Stimulated activated CD4-positive, alpha-beta T cell treated with anti-CD3 and anti-CD28 coated beads, Interleukin-4, amount 100 ng/mL, for 4 hours (primary cell): ENCODE measurements at places on chromosomes 11 and 22.

DNA sequence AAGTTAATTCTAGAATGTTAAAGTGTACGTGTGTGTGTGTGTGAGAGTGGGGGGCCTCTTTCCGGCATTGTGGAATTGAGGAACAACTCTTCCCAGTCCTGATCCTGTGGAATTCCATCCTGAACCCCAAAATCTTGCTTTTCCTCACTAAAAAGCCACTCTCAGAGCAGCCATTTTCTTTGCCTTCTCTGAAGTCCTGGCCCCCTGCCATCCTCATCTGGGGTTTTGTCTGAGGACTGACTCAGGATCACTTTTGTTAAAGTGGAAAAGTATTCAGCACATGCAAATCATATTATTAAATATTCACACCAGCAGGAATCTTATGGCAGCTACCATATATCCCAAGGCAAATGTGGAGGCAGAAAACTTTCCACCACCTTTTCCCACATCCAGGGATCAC, 3.8 kb downstream of the SCN4B start:
- no peak for DNase-seq

- DNase-seq: no peak
Measured at GRCh38 chr11:94664346-94664745, 97.2 kb downstream of the PIWIL4 start.

DNA sequence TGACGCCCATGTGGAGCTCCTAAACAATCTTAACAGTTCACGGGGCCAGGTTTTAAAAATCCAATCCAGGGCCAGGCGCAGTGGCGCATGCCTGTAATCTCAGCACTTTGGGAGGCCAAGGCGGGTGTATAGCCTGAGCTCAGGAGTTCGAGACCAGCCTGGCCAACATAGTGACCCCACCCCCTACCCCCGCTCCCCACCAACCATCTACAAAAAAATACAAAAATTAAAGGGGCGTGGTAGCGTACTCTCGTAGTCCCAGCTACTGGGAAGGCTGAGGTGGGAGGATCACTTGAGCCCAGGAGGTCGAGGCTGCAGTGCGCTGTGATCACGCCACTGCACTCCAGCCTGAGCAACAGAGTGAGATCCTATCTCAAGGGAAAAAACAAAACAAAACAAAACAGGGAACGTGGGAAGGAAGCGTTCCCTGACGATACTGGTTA, 689 bp upstream of the SART1 start:
- no peak for DNase-seq

DNA sequence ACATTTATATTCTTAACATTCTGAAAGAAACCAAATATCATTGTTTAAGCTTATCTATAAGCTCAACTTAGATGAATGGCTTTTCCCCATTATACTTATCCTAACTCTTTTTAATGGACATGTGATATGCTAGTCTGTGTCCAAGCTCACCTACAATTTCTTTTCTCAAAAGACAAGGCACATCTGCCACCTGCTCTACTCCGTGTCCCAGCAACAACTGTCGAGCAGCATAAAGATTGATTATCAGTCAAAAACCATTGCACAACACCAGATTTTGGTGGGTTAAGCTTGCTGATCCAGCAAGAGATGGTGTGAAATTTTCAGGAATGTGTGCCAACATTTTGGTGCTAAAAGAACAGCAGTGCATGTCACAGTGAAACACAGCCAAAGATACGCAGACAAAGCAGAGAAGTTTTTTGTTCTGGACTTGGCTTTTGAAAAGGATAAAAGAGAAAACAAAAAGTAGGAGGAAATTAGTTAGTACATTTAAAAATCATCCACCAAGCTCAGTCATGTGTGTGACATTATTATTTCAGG, 65.8 kb downstream of the DCDC1 start:
- no peak for DNase-seq

- DNase-seq: no peak
Measured at GRCh38 chr11:123702139-123702538, 39.3 kb downstream of the ZNF202 start.

- DNase-seq: no peak
Measured at GRCh38 chr22:42389143-42389542, 43.1 kb downstream of the NFAM1 start.

- no peak for DNase-seq
Measured at GRCh38 chr11:21053466-21053865, 384.1 kb downstream of the NELL1 start.

DNA sequence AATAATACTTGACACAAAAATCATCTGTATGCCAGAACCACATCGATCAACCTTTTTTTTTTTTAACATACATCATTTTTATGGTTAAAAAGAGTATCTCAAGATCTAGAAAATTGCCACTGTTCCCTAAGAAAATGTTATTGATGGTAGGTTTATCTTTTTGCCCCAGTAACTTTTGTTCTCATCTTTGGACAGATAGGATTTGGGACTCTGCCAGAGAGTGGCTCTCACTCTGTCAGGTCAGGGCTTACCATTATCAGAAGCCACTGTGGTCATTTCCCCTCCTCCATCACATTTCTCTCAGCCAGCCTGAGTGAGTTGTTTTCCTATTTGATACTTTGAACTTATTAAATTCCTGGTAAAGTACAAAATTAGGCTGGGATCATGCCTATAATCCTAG, 47.9 kb upstream of the YWHAH start:
- DNase-seq: no peak

GRCh38 chr11:44301564-44302271, 8.2 kb downstream of the ALX4 start:
- no peak for DNase-seq

GRCh38 chr11:113105592-113105991, 144.4 kb downstream of the NCAM1 start:
- DNase-seq: no peak

DNA sequence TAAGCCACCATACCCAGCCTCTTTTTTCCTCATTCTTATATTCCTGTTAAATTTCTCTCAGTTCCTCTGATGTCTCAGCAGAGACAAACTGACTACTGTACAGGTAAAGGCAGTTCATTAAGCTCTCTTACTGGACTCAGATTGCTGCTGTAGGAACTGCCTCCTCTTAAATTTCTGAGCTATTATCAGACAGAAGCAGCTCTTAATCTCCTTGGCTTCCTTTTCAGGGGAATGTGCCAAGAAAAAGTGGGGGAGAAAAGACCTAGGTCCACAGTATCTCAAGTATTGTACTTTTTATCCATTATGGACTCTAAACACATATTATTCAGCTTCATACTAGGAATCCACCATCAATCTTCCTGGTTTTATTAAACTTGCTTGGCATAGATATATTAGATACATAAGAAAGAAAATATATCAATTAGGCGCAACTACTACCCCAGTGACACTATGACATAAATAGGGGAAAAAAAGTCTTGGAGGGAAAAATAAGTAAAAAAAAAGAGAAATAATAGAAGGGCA, 26.1 kb downstream of the MRTFA start:
- DNase-seq: no peak

- no peak for DNase-seq
Measured at GRCh38 chr22:17964156-17964555, 60.2 kb downstream of the MICAL3 start.

DNA sequence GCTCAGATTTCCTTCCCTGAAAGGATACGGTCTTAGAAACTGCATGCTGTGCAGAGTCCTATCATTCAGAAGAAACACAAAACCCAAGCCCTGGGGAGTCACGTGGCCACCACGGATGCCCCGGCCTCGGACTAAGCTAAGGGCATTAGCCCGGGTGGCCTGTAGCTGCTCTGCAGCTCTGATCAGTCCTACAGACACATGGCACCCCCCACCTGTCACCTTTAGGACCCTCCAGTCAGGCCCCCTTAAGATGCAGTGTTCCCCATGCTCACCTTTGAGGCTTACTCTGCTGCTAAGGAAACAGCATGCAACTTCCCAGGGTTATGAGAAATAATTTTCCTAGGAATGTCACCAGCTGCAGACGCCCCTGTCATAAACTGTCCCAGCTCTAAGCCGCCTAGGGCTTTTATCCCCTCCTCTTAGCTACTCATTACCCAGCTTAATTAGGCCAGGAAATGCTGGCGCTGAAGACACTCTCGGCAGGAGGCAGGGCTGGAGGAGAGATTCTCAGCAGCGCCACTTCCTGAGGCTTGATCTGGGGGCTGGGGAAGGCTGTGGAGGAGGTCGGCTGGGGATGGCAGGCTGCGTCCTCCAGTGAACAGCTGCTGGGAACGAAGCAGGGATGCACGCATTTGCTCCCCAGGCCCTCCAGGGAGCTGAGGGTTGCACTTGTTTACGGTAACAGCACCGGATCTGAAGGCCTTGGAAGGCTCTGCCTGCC, 47.2 kb upstream of the ADA2 start:
- DNase-seq: no peak

DNA sequence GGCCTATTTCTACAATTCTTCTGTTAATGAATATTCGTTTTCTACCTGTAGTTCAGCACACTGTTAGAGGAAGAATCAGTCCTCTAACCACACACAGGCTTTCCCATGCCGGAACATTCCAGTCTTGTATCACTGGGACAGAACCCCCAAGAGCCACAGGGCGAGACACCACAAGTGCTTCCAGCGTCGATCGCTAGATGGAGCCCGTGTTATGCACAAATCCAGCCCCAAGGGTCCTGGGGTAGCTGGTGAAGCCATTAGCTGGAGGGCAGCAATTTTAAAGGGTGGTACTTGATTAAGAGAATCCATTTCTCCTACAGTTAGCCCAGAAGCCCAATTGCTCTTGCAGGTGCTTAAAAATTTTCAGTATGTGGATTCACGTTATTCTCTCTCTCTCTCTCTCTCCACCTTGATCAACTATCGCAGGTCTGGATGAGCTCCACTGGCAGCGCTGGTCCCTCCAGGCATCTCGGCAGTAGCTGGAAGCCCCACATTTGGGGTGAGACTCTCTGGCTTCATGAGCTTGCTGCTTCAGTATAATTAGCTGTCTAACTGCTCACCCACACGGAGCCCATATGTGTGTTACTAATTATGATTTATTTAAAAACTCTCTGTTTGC, 148.2 kb upstream of the SNX19 start:
- DNase-seq: no peak

DNA sequence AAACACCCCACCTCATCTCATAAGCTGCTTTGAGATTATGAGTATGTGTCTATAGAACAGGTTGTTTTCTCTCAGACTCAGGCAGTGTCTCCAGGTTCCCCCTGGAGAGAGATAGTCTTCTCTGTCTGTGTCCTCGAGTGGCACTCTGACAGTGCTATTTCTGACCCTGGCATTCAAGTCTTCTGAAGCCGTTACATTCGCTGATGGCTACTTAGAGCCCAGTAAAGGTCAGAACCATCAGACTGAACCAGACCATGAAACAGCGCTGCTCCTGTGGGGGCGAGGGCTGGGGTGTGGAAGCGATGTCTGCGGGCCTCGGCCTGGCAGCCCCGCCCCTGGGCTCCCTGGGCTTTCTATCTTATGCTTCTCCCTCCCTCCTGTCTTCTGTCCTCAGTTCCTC, 23.5 kb downstream of the SHISA8 start:
- no peak for DNase-seq

DNA sequence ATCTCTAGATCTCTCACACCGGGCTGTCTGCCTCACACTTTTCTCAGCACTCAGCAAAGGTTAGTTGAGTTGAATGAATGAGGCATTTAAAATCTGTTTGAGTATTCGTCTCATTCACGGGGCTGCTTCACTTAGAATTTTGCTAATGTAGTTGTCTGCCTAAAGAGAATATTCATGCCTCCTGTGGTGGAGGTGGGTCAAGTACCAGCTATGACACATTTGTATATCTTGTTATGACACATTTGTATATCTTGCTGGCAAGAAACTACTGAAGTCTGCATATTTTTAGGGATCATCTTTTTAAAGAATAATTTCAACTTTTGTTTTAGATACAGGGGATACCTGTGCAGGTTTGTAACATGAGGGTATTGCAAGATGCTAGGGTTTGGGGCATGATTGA, 43.1 kb downstream of the LDLRAD3 start:
- no peak for DNase-seq

DNA sequence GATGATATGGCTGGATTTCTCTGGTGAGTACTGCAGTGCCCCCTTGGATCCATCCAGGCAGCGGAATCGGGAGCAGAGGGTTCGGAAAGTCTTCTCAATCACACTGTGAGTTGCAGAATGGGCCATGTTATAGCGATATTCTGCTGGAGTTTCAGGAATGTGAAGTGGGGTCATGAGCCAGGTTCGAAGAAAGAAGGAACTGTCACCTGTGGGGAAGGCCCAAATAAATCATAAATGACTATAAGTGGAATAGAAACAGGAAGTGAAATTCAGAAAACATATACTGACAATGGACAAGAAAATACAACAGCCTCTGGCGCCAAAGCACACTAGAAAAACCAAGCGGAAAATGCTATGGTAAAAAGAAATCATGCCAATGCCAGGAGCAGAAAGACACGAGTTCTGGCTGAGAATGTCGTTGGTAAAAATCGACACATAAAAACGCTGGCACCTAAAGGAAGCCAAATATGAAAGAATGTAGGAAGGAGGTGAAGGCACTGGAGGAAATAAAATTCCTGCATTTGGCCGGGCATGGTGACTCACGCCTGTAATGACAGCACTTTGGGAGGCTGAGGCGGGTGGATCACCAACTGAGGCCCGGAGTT, 10.0 kb upstream of the AMBRA1 start:
- DNase-seq: no peak

- no peak for DNase-seq
Measured at GRCh38 chr22:27882507-27883290, 36.4 kb downstream of the PITPNB start.

DNA sequence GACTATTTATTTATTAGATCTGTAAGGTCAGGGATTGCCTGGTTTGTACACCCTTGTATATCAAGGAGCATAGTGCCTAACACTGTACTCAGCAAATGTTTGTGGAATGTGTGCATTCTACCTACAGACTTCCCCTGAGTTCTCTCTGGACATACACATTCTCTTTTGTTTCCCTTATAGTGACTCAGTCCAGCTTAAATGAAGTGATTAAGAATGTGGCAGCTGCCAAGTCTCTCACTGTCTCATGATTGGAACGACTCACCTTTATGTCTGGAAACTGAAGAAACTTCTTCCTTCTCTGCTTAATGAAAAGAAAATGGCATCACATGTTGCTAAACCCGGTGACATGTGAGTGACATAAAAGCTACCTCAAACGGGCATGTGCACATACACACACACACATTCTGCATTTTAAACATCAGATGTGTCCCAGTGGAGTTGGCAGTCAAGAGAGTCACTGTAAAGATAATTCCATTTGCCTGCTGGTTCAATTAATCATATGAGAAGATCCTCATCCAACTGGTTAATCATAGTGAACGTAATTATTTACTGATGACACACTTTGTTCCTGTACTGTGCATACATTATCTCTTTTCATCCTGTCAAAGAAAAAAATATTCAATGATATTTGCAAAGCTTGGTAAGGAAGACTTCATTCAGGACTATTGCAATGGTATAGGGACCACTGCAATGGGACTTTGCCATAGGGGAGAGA, 42.8 kb downstream of the GLYAT start:
- no peak for DNase-seq

DNA sequence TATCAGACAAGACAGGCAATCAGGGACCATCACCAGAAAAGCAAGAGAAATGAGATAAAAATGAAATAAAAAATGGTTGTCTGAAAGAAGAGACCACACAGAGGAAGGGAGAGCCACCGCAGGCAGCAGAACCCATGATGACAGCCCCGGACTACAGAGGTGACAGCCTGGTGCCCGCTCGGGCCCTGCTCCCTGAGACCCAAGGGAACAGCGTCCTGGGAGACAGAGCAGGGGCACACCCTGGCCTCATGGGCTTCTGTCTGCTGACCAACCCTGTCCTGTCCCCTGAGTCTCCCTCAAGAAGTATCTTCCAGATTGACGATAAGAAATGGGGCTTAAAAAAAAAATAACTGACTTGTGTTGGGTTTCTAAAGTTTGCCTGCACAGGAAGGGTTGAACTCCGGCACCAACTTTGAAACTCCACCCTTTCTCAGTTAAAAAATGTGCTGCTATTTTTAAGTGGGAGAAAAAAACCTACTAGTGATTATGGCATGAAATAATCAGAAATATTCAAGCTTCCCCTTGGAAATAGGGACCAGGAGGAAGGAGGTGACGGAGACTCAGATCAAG, 70.1 kb upstream of the TTLL12 start:
- DNase-seq: no peak
